ENCODE measurements at places on chromosomes 3 and 15.

- DNase-seq, result no peak
Observed at GRCh38 chr3:197167549-197167948, 130.9 kb downstream of the DLG1 start.

DNA sequence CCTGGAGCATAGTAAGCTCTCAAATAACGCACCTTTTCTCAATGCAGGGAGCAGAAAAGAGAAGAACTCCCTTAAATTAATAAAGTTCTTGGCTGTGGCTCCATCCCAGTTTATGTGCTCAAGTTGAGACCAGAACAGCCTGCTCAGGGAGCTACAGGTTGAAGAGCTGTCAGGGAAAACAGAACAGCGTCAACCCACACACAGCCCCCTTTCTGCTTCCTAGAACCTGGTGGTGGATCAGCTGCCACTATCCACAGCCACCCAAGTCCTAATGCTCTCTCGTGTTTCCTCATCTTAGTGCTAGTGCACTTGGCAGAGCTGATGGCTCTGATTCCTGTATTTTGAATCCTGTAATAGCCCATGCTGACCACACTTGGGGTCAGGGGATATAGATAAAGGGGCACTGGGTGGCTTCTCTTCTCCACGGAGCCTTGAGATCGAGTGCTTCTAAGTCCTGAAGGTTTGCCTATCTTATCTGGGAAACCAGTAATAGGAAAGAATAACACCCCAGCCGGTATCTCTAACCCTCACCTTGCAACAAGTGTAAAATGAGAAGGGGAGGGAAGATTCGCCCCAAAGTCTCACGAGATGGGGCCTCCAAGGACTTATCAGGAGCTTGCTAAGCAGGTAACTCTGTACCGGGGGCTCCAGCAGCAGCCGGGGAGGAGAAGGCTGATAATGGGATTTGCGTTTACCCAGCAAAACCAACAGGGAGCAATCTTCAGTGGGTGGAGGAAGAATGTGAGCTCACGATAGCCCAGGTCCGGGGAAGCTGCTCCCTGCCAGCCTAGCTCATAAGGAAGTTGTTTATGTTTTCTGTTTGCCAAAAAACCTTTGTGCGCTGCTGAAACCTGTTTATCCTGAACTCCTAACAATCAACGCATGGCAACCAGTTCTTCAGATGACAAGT is 136.2 kb upstream of the ICE2 start:
- DNase-seq, result no peak

- DNase-seq, result no peak
Observed at GRCh38 chr3:197595470-197596185, 39.9 kb upstream of the BDH1 start.

- DNase-seq, result peak; percentile 49
Observed at GRCh38 chr3:63656786-63657185, 4.3 kb downstream of the SNTN start.

DNA sequence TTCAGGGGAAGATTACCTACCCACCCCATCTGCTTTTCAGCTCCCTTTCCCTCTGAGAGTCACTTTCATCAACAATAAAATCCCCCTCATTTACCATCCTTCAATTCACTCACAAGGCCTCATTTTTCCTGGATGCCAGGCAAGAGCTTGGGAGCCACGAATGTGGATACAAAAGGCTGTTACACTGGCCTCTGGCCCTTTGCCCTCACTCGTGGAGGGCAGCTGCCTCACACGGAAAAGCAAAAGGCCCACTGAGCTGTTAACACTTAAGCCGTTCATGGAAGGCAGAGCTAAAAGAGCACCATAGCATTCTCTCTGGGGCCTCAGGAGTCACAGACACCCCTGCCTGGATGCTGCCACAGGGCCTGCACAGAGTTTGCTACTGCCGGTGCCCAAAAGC is 102.4 kb upstream of the TUSC7 start:
- DNase-seq, result no peak

DNA sequence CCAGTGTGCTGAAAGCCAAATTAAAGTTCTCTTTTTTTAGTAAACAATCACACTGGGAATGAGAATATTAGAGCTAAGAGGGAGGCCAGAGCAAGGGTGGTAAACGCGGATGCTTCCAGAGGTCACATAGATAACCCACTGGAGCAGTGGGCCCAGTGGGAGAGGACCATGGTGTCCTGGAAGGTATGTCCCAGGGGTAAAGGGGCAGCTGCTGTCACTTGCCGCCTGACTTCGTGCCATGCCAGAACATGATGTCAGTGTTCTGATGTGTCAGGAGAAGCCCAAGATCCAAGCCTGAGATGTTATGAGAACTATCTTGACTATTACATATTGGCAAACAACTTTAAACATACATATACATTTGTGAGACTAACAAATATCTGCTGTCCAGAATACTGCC is 211.9 kb upstream of the IL12A start:
- DNase-seq, result no peak

DNA sequence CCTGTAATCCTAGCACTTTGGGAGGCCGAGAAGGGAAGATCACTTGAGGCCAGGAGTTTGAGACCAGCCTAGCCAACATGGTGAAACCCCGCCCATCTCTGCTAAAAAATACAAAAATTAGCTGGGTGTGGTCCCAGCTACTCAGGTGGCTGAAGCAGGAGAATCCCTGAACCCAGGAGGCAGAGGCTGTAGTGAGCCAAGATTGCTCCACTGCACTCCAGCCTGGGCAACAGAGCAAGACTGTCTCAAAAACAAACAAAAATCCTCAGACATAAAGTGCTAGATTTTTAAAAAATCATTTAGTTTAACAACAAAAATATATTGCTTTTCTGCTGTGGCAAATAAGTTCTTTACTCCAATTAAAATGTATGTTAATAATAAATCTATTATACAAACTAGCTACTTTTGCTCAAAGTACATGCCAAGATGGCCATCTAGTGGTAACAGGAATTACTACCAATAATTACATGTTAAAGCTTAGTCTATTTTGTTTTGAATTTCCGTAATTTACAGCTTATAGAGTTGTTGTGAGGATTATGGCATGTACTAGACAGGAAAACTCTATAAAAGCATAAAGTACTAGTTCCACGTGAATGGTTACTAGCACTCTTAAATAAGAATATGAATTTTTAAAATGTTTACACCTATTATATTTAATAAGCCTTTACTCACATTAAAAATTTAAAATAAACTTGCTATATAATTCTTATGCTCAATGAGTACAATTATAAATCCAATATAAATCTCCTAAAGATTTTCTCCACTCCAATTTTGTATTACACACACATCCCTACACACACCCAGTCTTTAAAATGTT is 39.0 kb downstream of the GABPB1 start:
- DNase-seq, result peak; percentile 10

- DNase-seq, result peak; percentile 29
Observed at GRCh38 chr3:79767194-79767904, 449 bp downstream of the ROBO1 start.

- peak; percentile 89 for DNase-seq
Observed at GRCh38 chr15:82709421-82710207, at the start of gene AP3B2. TSS of gene AP3B2 (minus strand) at chr15:82709875. CDS start at chr15:82709706, 169 bp downstream.

GRCh38 chr15:94122516-94122915 is 108.8 kb upstream of the MCTP2 start:
- DNase-seq, result no peak

- DNase-seq, result no peak
Observed at GRCh38 chr3:151357463-151357850, 27.1 kb downstream of the P2RY12 start.

- no peak for DNase-seq
Observed at GRCh38 chr15:94951538-94951937, 720.2 kb downstream of the MCTP2 start.

GRCh38 chr3:188026191-188026968 is 127.6 kb upstream of the LPP start:
- DNase-seq, result no peak

DNA sequence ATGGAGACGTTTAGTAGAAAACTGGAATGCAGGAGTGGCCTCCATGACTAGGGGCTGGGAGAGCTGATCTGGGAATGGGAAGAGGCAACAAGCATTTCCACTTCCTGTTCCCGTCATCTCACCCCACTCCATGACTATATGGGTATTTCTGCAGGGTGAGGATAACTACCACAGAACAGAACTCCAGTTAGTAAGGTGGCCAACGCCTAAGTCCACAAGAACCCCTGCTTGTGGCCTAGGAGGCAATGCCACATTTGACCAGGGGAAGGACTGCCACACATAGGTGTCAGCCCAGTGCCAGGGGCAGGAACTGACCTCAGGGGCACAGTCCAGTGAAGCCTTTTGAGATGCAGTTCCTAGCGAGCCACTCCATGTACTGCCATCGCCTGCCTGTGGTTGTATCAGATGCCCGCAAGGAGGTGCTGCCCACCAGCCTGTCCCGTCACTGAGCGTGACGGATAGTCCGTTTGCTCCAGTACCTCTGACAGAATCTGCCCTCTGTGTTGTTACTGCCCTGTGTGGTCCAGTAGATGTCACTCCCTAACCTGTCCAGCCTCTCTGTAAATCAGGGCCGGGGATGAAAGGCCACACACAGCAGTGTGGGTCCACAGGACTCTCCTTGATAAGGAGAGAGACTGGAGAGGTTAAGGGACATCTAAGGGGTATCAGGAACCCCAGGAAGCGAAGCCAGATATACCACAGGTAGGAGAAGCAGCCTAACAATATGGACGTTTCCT is 3.5 kb upstream of the MTFMT start:
- peak; percentile 81 for DNase-seq

GRCh38 chr15:85955501-85956391 is 123.9 kb upstream of the AGBL1 start:
- peak; percentile 25 for DNase-seq

DNA sequence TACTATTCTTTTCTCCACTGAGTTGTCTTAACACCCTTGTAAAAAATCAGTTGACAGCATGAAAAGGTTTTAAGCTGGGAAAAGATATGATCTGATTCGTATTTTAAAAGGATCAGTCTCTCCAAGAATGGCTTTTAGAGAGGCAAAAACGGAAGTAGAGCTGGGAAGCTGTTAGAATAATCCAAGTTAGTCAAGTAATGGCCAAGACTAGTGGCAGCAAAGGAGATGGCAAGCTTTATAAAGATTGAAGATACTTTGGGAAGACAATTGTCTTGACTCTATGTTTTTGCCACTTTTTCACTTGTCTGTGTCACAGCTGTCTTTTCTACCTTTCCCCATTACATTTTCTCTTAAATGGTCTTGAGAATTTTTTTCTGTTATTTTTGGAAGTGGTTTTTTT is 243.5 kb upstream of the MANF start:
- no peak for DNase-seq

- DNase-seq, result peak; percentile 25
Observed at GRCh38 chr3:4474683-4475490, 7.8 kb upstream of the SUMF1 start.

DNA sequence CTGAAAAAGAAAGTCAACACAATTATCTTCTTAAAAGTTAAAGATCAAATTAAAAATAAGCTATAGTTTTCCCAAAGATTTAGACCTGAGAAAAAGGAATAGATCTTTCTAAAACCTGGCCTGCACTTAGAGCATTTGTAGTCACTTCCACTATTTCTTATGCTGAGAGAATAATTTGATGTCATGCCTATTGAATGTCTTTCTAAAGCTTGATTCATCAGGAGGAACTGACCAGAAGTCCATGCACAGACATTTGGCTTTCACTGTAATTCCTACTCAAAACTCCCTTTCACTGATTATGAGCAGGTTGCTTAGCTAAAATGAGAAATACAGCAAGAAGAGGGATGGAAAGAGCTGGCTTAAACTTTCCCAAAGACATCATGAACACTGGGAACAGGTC is 4.3 kb downstream of the GREM1 start:
- DNase-seq, result no peak

DNA sequence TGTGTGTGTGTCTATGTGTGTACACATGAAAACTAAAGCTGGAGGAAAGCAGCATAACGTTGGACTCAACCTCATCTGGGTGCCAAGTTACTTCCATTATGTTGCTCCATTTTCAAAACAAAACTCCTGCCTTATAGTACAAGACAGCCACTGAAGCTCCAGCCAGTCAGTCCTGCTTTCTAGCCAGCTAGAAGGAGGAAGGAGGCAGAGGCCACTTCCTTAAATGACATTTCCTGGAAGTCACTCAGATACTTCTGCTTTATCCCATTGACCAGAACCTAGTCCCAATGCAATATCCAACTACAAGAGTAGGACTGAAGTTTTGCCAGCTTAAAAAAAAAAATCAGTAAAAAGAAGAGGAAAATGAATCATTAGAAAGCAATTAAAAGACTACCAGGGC is 31.7 kb downstream of the CADPS start:
- no peak for DNase-seq

GRCh38 chr3:186980989-186981388 is 50.7 kb downstream of the ST6GAL1 start:
- no peak for DNase-seq

GRCh38 chr3:36373084-36373483 is 7.2 kb upstream of the STAC start:
- DNase-seq, result peak; percentile 54

DNA sequence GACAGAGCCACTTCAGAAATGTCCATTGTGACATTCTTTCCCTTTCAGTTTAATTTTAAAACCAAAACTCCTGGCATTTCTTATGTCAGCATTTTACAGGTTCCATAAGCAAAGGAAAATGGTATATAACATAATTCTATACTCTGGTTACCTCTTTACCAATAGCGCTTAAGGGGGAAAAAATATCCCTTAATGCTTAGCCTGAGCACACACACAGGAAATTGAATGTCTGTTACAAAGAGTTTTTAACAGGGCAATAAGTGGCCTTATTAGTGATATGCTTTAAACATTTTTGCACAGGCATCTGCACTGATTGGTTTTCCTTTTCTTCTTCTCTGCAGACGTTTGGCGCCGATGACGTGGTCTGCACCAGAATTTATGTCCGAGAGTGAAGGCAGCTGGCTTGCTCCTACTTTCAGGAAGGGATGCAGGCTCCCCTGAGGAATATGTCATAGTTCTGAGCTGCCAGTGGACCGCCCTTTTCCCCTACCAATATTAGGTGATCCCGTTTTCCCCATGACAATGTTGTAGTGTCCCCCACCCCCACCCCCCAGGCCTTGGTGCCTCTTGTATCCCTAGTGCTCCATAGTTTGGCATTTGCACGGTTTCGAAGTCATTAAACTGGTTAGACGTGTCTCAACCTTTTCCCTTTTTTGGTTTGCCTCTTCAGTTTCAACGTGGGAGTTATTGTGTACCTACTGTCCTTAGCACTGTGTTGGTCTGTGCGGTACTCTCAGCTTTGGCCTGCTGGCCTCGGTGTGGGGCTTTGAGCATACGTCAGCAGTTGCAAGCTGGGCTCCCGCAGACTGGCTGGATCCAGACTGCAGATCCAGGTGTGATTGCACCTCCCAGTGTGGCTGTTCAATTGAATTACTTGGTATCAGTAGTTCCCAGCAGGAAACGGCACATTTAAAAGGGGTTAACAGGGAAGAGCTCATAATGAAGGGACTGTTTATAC is 7.7 kb downstream of the CRABP1 start:
- DNase-seq, result no peak

DNA sequence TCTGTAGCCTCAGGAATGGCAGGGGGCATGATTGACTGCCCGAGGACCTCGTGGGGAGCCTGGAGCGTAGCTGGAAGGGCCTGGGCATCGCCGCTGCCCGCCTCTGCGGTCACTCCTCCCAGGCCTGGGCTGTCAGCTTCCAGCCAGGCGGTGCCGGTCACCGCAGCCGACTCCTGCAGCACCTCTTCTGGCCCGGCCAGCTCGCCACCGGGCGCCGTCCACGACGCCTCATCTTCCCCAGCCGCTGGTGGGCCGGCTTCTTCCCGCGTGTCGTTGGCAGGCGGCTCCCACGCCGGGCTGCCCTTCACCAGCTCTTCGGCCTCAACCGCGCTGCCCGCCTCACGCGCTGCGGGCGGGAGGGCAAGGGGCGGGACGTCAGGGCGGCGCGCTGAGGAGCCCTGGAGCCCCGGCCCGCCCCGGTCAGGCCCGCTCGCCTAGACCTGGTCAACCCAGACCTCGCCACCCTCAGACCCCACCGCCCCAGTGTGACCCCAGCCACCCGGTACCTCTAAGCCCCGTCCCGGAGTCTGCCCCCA is 1.0 kb downstream of the CSPG5 start:
- no peak for DNase-seq

Measured in urothelium cell line (cell line).